ENCODE measurements at places on chromosomes 3 and 15.
A peak's percentile ranks its signal among the peaks of the same experiment; 100 is the strongest.

- no peak for DNase-seq
Observed at GRCh38 chr15:101684384-101684783, 32.2 kb upstream of the TM2D3 start.

DNA sequence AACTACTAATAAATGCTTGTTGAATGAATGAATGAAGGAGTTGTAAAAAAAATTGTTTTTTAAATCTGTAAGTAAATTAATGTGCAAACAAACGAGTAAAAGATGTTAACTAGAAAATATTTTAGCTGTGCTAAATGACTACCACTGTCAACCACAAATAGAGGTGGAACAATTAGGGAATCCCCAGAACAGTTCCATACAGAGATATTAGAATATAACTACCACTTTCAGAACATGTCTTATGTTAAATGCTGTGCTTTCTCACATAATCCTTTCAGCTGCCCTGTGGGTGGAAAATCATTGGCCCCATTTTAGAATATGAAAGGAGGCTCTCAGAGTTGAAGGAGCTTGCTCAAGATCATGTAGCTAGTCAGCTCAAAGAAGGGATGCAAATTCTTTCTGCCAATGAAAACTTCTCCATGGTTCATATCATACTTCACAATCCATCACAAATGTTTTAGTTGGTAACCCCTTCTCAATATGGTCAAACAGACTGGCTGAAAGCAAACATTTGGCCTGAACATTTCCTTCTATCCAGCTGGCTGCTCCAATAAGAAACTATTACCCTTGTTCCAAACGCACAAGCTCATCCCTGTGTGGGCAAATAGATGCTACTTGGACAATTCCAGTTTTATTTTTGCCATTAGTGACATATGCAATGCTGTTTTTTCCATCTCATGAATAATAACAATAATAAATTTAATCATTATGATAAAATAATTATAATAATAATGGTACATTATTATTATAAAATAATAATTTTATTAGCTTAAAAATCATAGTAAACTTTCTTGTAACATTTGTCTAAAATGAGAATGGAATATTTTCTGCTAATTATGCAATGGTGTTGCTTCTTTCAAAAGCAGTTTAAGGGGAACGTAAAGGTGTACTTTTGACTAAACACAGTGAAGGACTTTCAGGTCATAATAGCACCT is 290.4 kb upstream of the STT3B start:
- no peak for DNase-seq

GRCh38 chr3:42080453-42080872 is 10.7 kb upstream of the TRAK1 start:
- DNase-seq: peak; percentile 11

DNA sequence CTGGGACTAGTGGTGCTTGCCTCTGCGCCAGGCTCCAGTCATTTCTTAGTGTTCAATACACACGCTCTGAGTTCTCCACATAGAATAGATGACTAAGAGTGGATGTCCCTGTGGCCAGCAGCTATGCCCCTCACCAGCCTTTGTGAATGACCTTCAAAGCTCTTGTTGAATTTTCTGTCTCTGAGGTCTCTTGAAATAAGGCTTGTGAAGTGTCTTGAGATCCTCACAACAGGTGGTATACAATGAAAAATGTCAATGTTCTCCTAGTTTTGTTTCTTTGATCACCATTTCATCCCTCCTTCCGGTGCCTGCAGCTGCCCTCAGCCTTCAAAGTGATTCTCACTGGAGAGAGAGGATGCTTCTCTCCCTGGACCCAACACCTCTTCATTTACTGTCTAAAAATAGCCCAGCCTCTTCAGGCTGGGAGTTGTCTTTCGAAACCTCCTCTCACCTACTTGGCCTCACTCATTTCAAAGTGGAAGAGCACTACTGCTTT is 5.4 kb downstream of the MAPKBP1 start:
- DNase-seq: no peak

GRCh38 chr3:15800327-15800726 is 2.5 kb upstream of the ANKRD28 start:
- DNase-seq: no peak

GRCh38 chr3:73508330-73508954 is 116.3 kb downstream of the PDZRN3 start:
- DNase-seq: peak; percentile 63

- DNase-seq: no peak
Observed at GRCh38 chr3:110504401-110504800, 567.2 kb upstream of the NECTIN3 start.

- DNase-seq: no peak
Observed at GRCh38 chr3:43907508-43907858, 216.7 kb downstream of the ABHD5 start.

GRCh38 chr3:150639262-150639661 is 36.1 kb downstream of the SELENOT start:
- DNase-seq: no peak

- DNase-seq: no peak
Observed at GRCh38 chr3:122730240-122730639, 49.6 kb downstream of the PARP14 start.

DNA sequence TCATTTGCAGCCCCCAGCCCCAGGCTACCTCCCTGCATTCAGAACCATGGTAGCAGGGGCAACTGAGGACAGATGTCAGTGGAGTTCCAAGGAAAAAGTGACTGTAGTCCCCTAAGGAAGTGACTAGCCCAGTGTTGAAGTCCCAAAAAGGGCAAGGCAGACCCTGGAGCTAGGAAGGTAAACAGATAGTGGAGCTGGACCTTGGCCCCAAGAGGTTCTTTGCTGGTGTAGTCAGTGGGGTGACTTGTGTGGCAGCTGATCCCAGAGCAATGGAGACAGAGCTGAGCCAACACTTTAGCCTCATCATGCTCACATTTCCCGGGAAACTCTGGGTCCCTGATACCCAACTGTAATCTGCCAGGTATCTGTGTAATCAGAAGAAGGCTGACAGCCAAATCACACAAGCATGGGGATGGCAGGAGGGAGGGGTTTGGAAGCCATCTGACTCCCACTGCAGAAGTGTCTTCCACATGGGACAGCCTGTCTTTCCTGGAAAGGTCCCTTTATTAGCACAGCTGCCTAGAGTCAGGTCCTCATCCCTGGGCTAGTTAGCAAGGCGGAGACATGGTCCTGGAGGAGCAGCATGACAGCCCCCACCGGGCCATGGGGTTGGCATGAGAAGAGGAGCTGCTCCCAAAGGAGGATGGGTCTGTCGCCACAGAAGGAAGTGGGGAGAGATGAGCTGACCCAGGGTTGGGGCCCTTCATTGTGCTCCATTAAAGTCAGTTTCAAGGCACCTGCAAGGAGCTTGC is 39.8 kb downstream of the PXYLP1 start:
- DNase-seq: no peak

DNA sequence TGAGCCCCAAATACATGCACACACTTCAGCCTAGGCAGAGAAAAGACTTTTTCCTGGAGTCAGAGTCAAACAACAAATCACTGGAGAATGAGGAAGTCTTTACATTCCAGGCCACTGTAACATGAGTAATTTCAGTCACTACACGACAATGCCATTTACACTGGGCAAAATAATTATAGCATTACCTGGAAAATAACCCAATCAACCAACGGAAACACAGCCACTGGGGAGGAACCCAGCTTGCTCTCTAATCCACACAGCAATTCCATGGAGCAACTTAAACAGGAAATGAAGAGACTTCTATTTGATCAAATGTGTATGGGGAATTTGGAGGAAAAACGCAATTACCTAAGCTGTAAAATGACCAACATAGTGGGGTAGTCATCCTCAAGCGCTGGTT is 15.2 kb downstream of the FSTL1 start:
- no peak for DNase-seq

GRCh38 chr3:178085817-178086123 is 450.5 kb upstream of the KCNMB2 start:
- no peak for DNase-seq

- DNase-seq: no peak
Observed at GRCh38 chr15:85625856-85626255, 168.9 kb downstream of the KLHL25 start.

DNA sequence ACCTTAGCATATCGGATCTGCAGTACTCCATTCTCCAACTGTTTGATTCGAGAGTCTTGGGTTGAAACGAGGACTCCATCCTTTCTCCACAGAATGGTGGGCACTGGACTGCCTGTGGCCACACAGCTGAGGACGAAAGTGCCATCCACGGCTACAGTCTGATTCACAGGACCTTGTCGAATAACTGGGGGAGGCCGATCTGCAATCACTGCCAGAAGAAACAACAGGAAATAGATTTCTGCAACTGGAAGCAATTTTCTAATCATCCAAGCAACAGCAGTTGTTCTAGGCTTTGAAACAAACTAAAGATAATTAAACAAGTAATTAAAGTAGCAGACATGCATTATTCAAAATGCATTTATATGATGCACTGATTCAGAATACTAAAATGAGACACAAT is 1097.7 kb downstream of the ROBO1 start:
- DNase-seq: no peak

DNA sequence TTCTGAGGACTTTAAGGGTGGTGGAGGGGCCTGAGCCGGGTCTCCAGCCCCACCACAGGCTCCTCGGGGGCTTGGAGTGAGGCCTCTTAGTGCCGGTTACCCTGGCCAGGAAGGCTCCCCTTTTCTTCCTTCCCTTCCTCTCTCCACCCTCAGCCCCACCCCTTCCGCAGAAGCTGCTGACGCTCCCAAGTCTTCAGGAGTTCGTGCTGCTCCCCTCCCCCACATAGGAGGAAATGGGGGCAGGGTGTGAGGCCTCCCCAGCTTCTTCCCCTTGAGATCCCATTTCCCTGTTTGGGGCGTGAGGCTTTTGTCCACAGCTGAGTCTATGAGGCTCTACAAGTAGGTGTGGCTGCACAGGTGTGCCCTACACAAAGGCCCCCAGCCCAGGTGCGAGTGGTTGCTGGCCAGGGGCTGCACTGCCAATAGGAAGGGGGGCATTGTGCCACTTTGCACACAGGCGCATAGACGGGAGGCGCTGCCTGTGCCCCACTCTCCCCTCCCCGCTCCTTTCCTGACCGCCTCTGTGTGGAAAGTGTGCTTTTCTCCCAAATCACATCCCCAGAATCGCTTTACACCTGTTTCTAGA is 915 bp upstream of the CALML4 start:
- DNase-seq: no peak

GRCh38 chr3:33704891-33705290 is 13.2 kb downstream of the CLASP2 start:
- no peak for DNase-seq

- no peak for DNase-seq
Observed at GRCh38 chr15:52730173-52730572, 51.0 kb upstream of the ATOSA start.

DNA sequence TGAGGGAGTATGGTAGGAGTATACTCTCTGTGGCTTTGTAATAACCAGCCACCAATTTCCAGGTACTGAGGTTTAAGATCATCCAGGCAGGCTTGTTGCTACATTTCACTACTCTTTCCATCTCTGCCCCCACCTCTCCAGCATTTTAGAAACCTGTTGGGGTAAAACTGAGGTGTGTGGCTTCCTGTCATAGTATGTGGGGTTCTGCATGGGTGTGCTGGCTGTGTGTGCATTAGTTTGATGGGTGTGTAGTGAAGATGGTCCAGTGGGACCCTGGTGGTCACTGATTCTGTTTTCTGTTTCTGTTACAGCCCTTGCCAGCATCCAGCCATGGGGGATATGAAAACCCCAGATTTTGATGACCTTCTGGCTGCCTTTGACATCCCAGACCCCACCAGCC is 34.0 kb downstream of the ZNF592 start:
- DNase-seq: no peak

- DNase-seq: no peak
Observed at GRCh38 chr15:22951381-22952280, 28.5 kb downstream of the CYFIP1 start.
